ENCODE measurements at places on chromosomes 5 and 9.

GRCh38 chr5:33423018-33423630 is 17.6 kb upstream of the TARS1 start:
- DNase-seq, result no peak

- DNase-seq, result no peak
These were observed 7.0 kb downstream of the CCNJL start for GRCh38 chr5:160305319-160305718.

DNA sequence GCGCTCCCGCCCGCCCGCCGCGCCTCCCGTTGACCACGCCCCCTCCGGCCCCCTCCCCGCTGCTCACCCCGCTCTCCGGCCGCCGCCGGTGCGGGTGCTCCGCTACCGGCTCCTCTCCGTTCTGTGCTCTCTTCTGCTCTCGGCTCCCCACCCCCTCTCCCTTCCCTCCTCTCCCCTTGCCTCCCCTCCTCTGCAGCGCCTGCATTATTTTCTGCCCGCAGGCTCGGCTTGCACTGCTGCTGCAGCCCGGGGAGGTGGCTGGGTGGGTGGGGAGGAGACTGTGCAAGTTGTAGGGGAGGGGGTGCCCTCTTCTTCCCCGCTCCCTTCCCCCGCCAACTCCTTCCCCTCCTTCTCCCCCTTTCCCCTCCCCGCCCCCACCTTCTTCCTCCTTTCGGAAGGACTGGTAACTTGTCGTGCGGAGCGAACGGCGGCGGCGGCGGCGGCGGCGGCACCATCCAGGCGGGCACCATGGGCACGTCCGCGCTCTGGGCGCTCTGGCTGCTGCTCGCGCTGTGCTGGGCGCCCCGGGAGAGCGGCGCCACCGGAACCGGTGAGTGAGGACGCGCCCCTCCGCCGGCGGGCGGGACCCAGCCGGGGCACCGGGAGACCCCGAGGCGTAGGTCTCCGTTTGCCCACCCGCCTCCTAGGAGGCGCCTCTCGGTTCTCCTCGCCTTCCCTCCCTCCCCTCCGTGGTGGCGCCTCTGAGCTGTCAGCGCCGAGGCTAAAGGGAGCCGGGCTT is at the start of gene VLDLR:
VLDLR (plus strand) TSS at position 66 of the 739 bp plus-strand sequence; CDS start at position 469, 403 bp downstream.
- peak; percentile 26 for DNase-seq

- DNase-seq, result no peak
These were observed 74.0 kb upstream of the SLC25A51 start for GRCh38 chr9:37977851-37978480.

DNA sequence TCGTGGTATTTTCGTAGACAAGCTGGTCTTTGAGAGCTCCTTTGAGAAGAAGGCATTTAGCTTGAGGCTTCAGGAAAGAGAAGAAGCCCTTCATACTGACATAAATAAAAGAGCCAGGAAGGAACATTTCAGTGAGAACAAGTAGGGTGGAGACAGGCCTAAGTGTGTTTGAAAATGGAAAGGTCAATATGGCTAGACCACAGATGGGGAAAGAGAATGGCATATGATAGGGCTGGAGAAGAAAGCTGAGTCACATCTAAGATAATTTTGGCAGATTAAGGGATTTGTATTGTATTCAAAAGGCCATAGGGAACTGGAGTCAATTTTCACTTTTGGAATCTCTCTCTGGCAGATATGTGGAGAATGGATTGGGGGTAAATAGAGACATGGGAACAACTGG is 374.9 kb downstream of the TMEM38B start:
- no peak for DNase-seq

DNA sequence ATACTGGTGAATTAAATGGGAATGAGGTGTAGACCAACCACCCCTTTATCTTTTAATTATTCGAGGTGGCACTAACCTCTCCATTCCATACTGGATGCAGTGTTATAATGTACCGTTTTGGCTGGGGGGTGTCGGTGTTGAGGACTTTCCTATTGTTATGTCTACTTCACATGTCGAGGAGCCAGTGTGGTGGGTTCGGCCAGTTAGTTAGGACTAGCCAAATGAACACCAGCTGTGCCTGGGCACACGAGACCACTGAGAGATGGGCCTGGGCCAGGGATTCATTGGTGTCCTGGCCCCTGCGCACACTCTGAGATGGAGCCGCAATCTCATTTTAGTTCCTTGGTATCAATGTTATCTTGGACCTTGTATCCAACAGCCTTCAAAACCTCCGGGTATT is 186.2 kb downstream of the CACNA1B start:
- DNase-seq, result no peak

DNA sequence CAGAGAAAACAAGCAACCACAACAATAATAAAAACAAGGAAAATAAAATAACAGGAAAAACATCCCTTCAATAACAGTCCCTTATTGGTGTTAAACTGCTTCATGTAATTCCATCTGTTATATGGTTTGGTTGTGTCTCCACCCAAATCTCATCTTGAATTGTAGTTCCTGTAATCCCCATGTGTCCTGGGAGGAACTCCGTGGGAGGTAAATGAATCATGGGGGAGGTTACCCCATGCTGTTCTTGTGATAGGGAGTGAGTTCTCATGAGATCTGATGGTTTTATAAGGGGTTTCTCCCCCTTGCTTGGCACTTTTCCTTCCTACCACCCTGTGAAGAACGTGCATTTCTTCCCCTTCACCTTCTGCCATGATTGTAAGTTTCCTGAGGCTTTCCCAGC is 369.8 kb downstream of the TMEM232 start:
- no peak for DNase-seq

- DNase-seq, result no peak
These were observed 15.4 kb upstream of the ACOT12 start for GRCh38 chr5:81409361-81409760.

DNA sequence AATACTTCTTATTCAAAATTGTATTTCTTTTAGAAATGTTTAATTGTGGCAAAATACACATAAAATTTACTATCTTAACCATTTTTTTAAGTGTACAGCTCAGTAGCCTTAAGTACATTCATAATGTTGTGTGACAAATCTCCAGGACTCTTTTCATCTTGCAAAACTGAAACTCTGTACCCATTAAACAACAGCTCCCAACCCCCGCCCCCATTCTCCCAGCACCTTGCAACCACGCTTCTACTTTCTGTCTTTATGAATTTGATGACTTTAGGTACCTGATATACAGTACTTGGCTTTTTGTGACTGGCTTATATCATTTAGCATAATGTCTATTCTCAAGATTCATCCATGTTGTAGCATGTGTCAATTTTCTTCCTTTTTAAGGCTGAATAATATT is 2.8 kb upstream of the IL5 start:
- no peak for DNase-seq

DNA sequence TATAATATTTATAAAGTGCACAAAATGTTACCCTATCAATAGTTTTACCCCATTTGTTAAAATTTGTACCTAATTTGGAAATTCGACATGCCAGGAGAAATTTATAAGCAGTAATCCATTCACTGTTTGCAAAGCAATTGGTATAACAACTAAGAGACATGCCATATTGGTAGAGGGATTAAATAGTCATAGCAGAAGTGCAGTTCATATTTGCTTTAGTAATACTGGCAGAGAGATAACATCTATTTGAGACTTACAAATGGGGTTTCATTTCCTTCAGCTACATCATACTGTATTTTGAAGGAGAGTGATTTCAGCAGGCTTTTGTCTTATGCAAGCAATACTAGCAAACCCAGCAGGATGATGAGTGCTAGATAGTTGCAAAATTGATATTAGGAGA is 610.4 kb upstream of the CDH10 start:
- no peak for DNase-seq

- no peak for DNase-seq
These were observed 1.5 kb downstream of the CLIC3 start for GRCh38 chr9:136994888-136995230.

DNA sequence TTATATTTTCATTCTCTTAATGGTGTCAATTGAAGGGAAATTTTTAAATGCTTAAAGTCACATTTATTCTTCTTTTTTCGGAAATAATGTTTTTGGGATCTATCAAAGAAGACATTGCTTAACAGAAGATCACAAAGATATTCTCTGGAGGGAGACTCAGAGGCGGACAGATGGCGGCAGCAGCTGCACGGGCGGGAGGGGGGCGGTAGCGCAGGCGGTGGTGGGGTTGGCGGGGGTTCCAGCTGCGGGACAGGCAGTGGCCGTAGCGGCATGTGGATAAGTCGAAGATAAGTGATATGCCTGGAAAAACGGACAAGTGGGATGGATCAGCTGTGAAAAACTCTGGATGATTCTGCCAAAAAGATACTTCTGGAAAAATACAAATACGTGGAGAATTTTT is 31.6 kb upstream of the ZDHHC11B start:
- no peak for DNase-seq

DNA sequence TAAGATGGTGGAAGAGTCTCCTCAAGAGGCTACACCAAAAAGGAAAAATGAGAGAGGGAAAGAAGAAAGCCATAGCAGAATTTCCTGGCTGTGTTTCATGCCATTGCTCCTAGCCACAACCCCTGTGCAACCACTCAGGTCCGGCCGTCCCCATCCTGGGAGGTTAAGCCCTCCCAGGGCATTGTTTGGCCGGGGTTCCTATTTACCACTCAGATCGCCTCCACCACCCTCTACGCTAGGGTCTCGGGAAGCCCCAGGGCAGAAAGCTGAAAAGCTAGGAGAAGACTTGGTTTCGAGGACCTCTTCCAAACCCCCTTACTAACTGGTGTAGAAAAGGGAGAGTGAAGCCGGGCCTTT is 715 bp downstream of the RC3H2 start:
- no peak for DNase-seq

DNA sequence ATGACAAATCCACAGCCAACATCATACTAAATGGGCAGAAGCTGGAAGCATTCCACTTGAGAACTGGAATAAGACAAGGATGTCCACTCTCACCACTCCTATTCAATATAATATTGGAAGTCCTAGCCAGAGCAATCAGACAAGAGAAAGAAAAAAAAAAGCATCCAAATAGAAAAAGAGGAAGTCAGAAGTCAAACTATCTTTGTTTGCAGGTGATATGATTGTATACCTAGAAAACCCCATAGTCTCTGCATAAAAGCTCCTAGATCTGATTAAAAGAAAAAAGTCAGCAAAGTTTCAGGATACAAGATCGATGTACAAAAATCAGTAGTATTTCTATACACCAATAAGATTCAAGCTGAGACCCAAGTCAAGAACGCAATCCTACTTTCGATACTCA is 66.1 kb downstream of the OSMR start:
- DNase-seq, result no peak

GRCh38 chr9:249025-249424 is 34.4 kb downstream of the DOCK8 start:
- DNase-seq, result no peak

Data from CD4-positive, alpha-beta T cell (primary cell).